Lower leg skin (tissue), 4 donors: ENCODE measurements at places on chromosomes 12 and 14.

DNA sequence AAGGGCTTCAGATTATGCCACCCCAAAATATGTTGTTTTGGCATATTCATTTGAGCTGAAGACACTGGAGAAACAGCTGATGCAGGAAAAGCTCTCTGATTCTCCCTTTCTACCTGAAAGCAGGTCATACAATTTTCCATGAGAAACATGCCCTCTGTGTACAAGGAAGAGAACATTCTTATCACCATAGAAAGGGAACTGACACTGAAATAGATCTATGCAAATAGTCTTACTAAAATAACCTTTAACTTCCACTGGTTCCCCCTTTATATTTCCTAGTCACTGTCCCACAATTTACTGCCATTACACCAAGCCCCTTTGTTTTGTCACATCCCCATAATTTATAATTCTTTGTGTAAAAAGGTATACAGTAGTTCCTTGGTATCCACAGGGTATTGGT is 9.6 kb upstream of the PHC1 start:
- DNase-seq, result no peak

DNA sequence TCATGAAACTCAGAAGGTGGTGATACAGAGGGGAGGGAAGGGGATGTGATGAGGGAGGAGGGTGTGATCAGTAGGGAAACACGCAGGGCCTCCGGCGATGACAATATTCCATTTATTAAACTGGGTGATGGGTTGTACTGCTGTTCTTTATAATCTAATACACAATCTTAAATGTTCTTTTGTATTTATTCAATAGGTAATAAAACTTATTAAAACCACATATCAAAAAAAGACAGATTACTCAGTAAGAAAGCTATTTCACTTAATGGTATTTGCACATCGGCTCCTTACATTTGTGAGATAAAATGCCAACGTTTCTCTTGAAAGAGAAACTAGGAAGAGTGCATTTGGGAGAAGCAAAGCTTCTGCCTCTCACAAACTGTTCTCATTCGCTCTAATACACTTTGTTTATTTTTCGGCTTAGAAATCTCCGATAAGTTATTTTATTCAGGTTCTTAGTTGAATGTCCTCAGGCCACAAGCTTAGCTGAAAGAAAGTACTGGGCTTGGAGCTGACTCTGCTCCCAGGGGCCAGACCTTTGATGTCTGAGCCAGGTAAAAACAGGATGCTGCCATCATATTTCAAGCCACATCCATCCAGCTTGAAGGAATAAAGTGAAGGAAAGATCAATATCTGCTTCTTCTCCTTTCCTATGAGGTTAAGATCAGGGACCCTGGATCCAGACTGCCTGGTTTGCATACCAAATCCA is 17.5 kb downstream of the STON2 start:
- no peak for DNase-seq

- DNase-seq, result peak; percentile 77
Measured at GRCh38 chr14:30621354-30621939, 672 bp upstream of the SCFD1 start.

DNA sequence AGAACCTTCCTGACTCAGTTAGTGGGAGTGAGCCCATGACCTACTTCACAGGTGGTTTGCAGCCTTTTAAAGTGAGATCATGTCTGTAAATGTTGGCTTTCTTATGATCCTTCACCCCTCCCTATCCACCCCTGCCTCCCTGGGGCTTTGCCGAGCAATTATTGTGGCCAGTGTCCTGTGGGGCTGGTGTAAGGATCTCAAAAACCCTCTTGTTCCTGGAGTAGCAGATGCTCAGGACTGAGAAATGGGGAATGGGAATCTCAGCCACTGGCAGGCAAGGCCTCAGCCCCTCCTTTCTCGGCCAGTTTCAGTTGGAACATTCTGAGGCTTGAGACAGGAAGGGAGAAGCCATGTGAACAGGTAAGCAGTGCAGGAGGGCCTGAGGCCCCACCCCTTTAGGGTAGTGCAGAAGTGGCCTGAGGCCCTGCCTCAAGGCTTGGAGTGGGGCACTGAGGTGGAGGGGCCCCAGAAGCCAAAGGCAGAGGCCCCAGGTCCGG is 53.8 kb downstream of the PLEKHG3 start:
- no peak for DNase-seq

GRCh38 chr12:60278209-60278608 is 682.4 kb downstream of the SLC16A7 start:
- no peak for DNase-seq

- DNase-seq, result no peak
Measured at GRCh38 chr12:65339161-65339560, 60.7 kb downstream of the MSRB3 start.

DNA sequence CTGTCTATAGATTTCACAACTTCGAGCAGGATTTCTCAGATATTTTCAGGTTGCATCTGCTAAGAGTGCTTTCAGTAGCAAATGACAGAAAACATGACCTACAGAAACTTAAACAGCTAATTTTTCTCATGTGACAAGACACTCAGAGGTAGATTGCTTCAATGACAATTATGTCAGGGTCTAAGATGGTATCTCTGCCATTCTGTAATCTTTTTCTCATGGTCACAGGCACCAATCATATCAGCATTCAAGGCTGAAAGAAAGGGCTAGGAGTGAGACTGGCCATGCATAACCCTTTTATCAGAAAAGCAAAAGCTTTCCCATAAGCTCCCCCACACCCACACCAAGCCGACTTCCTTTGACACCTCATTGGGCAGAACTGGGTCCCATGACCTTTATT is 450.5 kb upstream of the FAR2 start:
- DNase-seq, result no peak

- DNase-seq, result no peak
Measured at GRCh38 chr14:102485693-102486512, 23.7 kb downstream of the ANKRD9 start.

GRCh38 chr14:87756661-87757060 is 236.3 kb downstream of the GALC start:
- no peak for DNase-seq

DNA sequence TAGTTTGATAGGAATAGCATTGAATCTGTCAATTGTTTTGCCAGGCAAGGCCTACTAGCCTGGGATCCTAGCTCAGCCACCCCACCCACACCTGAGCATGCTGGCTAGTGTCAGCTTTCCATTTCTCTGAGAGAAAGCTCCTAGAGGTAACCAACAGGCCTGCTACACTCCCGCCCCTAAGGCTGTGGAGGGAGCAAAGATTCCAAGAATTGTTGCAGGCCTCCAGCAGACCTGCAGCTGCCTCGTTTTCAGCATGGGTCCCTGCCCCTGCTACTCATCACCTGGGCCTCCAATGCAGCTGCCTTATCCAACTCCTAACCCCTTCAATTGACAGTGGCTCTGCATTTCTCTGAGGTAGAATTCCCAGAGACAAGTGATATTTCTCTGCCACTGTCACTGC is 852.4 kb upstream of the MDGA2 start:
- DNase-seq, result no peak

- DNase-seq, result peak; percentile 76
Measured at GRCh38 chr12:38137716-38138115, 178.9 kb upstream of the ALG10B start.

DNA sequence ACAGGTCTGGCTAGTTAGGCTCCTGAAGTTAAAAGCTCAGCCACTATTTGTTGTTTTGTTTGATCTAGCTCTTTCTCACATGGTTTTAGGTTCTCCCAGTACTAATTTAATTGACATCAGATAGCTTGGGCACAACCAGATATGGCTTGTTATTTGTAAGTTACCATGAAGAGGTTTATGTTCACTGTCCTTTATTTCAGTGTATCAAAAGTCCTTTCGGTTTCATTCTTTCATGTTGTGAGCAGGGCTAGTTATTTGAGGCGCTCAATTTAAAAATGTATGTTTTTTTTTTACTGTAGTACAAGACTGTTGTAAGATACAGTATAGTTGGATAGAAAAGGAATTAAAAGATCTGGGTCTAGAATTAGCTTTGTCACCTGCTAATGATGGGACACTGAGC is 7.0 kb downstream of the GPX2 start:
- no peak for DNase-seq

DNA sequence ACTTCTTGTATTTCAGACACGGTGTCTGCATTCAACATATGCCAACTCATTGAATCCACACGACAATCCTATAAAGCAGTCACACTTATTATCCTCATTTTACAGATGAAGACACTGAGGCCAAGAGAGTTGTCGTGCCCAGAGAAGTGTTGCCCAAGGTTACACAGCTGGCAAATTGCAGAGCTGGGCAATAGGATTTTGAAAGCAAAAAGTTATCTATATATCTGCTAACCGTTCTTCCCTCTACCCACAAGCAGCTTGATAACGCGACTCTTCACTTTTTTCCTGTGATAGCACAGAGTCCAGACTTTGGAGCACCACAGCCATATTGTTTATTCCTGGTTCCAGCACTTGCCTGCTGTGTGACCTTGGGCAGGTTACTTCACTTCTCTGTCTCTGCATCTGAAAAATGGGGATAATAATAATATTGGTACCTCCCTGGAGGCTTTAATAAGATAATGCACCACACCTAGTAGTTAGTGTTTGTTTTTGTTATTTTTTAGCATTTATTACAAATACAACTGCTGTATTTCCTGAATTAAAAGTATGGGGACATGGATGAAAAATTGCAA is 82.2 kb downstream of the CHST11 start:
- DNase-seq, result no peak
